ENCODE measurements at places on chromosomes 6 and 20.

- no peak for DNase-seq
Measured at GRCh38 chr20:35954907-35955251, 577 bp upstream of the SCAND1 start.

GRCh38 chr6:151772446-151772845, 35.0 kb upstream of the ESR1 start:
- DNase-seq, result no peak

DNA sequence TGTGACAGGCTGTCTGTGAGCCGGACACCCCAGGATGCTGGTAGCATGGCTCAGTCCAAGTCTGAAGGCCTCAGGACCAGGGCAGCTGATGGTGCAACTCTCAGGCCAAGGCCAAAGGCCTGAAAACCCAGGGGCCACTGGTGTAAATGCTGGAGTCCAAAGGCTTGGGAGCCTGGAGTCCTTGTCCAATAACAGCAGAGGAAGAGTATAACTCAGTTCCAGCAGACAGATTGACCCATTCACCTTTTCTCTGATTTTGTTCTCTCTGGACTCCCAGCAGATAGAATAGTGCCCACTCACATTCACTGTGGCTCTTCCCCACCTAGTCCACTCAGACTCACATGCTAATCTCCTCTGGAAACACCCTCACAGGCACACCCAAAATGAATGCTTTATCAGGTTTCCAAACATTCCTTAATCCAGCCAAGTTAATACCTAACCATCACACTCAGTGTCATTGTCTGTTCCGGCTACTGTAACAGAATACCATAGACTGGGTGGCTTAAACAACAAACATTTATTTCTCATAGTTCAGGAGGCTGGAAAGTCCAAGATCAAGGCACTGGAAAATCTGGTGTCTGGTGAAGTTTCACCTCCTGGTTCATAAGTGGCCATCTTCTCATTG, 5.0 kb upstream of the TRAF3IP2 start:
- no peak for DNase-seq

DNA sequence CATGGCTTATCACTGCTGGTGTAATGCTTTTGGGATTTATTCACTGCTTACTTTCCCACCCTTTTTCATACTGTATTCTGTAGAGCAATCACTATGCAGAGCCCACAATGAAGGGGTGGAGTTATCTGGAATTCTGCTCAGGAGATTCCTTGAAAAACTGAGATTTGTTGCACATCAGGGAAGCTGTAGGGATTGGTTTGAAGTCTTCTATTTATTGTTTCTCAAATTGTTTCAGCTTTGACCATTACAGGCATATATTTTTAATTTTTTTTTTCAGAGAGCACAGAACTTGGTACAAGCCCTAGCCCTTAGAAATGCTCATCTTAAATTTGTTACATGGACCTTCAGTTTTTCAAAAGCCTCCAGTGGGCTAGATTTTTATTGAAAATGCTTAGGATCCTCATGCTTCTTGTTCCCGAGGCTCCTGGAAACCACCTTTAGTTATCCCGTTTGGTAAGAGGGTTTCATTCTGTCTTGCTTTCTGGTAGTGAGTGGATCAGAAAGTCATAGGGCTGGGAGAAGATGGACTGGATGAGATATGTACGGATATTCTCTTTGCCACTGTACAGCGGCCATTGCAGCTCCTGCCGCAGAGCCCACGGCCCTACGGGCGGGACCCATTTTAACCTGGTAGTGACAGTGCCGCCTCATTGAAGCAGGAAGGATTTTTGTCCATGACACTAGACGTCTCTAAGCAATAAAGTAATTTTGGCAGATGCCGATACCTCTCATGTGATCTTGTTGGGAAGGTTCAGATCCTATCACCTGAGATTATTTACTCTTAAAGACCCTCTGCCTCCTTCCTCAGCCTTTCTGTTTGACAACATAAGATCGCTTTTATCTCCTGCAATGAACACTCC, 45.3 kb upstream of the ZNF184 start:
- no peak for DNase-seq

DNA sequence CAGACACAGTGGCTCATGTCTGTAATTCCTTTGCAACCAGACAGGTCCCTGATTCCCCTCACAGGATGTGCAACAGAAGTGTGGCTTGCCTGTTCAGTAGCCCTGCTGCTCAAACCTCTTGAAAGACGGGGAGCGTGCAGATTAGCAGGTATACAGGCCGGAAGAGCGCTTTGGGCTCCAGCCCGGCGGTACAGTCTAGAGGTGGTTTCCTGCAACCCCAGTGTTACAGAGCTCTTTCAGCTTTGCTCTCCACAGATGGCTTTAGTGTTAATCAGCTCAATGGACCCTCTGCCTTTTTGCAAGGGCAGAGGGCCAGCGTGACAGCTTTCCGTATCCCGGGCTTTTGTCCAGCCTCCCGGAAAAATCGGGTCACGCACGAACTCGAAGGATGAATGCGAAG, 67.2 kb upstream of the TNFRSF21 start:
- DNase-seq, result no peak

GRCh38 chr20:57408131-57408530, 16.9 kb downstream of the RBM38 start:
- no peak for DNase-seq

- DNase-seq, result no peak
Measured at GRCh38 chr20:40610730-40611129, 78.3 kb downstream of the MAFB start.

DNA sequence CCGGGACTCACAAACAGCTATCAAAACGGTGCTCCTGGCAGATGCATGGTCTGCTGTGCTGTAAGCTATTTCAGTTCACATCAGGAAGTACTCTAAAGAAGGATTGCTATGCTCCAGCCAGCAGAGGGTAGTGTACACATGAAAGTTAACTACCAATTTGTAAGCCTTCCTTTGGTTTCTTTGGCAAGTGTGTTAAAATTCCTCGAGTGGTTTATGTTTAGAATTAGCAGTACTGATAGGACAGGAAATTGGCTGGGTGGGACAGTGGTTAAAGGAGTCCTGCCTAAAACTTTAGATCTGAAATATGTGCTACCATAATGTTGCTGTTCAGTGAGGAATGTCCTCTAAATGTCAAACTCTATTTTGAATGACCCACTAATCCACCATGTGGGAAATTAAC, 47.4 kb downstream of the TRMT11 start:
- DNase-seq, result no peak

DNA sequence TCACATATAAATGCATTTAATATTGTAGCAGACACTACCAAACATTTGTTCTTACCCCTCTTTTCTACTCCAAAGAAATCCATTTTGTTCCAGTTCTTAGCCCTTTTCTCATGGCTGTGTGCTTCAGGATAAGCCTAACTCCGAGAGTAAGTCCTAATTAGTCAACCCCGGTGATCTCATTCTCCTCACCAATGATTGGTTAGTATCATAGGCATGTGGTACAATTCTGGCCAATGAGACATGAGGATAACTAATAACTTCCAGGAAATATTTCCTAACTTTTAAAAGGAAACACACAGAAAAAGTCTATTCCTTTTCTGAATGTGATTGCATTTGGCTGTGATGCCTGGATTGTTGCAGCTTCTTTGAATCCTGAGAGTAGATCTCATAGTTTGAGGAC, 116.0 kb downstream of the GPR63 start:
- DNase-seq, result no peak

- no peak for DNase-seq
Measured at GRCh38 chr20:49699200-49699992, 14.3 kb downstream of the B4GALT5 start.

GRCh38 chr6:157329829-157330228, 6.5 kb upstream of the TMEM242 start:
- no peak for DNase-seq

GRCh38 chr6:16669227-16669626, 92.0 kb downstream of the ATXN1 start:
- no peak for DNase-seq

GRCh38 chr20:37899105-37900045, 3.6 kb upstream of the VSTM2L start:
- no peak for DNase-seq

DNA sequence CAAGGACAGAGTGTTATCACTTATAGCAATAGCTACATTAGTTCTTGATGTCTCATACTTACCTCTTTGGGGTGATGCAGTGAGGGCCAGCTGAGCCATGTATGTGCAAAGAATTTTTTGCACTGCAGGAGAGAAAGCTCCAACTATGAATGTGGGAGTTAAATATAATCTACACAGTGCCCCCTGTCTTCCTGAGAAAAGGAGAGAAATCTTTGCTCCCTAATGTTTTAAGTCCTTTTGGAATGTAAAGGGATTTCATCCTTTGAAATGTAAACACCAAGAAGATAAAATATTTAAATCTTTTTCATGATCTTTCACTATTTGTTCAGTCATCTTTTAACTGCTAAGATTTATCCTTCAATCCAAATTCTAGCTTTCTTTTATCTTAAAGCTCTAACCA, 822.1 kb downstream of the TENT5A start:
- no peak for DNase-seq

DNA sequence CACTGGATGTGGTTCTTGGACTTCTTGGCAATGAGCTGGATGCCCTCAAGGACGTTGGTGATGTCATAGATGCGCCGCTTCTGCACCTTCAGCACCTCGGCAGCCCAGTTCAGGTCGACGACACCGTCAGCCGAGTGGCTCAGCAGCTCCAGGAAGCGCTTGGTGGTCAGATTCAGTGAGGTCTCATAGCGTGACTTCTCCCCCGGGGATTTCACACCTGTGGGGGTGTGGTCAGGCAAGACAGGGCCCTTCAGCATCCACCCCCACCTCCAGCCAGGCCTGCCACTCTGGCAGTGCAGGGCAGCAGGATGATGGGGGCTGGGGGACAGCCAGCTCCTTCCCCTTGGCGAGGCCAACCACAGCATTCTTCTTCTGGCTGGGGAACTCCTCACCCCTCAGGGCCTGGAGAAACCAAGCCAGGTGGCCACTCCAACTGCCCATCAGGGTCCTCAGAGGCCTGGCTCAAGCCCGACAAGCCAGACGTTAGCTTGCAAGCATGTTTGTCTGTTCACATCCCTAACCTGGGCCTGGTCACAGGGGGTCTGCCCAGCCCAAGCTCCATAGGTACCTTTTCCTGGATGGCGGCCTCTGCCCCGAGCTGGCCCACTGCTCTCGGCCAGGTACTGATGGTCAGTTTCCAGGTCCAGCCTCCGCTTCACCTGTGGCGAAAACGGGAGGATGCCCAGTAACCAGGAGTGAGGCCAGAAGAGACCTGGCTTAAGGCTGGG, 5.7 kb upstream of the NECAB3 start:
- DNase-seq, result no peak

- no peak for DNase-seq
Measured at GRCh38 chr20:3247638-3248037, 8.6 kb upstream of the SLC4A11 start.

GRCh38 chr6:96972689-96973088, 48.2 kb downstream of the KLHL32 start:
- no peak for DNase-seq

- no peak for DNase-seq
Measured at GRCh38 chr6:79864421-79864820, 82.9 kb downstream of the ELOVL4 start.

GRCh38 chr6:2120912-2121311, 124.5 kb downstream of the GMDS start:
- DNase-seq, result no peak

GRCh38 chr20:38303908-38304379, at the start of gene BPI:
Gene BPI (plus strand): TSS chr20:38304156. CDS start chr20:38304224, 68 bp downstream.
- DNase-seq, result no peak

- no peak for DNase-seq
Measured at GRCh38 chr6:157403686-157404051, 22.7 kb downstream of the ZDHHC14 start.

- no peak for DNase-seq
Measured at GRCh38 chr20:32153156-32153665, 43.7 kb downstream of the TM9SF4 start.

GRCh38 chr6:105896821-105897095, 189.4 kb upstream of the PRDM1 start:
- no peak for DNase-seq

GRCh38 chr6:28683945-28684538, 158.4 kb downstream of the GPX5 start:
- DNase-seq, result peak; percentile 11

- DNase-seq, result no peak
Measured at GRCh38 chr6:148612043-148612442, 134.8 kb upstream of the UST start.

DNA sequence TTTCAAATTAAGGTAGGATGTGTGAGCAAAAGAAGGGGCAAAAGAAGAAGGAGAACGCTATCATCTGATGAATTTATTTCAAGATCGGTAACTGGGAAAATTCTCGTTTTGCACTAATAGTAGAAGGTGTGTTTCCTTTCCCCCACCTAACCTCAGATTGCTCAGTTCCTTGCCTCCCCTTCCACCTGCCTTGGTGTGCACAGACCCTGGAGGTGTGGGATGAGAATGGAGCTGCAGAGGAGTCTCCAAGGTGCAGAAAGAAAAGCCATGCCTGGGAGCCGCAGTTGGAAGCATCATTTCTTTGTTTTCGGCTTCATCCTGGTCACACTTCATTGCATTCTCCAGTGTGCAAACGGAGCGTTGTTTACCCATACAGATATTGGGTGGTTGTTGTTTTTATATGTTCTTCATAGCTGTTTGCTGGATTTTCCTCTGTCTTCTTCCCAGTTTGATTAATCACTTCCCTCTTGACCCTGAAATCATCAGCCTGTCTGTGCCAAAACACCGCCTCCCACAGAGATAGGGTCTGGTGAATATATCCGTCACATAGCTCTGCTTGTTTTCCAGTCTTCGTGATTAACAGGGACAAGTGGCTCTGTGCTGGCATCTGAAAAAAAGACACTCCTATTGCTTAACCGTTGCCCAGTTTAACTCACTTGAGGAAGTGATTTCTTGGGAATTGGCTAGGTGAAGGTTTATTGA, 40.2 kb upstream of the NEDD9 start:
- no peak for DNase-seq

GRCh38 chr20:31704225-31705119, 18.2 kb downstream of the BCL2L1 start:
- DNase-seq, result no peak

- DNase-seq, result no peak
Measured at GRCh38 chr6:158963020-158963808, 36.8 kb downstream of the RSPH3 start.

GRCh38 chr6:23435126-23435525, 690.9 kb upstream of the NRSN1 start:
- DNase-seq, result no peak

- no peak for DNase-seq
Measured at GRCh38 chr6:144824018-144824417, 538.9 kb downstream of the UTRN start.

- DNase-seq, result no peak
Measured at GRCh38 chr6:120774275-120774674, 560.0 kb downstream of the TBC1D32 start.

GRCh38 chr20:62624325-62624690, 18.0 kb upstream of the SLCO4A1 start:
- DNase-seq, result no peak

- DNase-seq, result no peak
Measured at GRCh38 chr20:21352703-21353102, 44.6 kb downstream of the NKX2-4 start.

GRCh38 chr6:25714765-25715164, 39.8 kb upstream of the SLC17A4 start:
- DNase-seq, result no peak

DNA sequence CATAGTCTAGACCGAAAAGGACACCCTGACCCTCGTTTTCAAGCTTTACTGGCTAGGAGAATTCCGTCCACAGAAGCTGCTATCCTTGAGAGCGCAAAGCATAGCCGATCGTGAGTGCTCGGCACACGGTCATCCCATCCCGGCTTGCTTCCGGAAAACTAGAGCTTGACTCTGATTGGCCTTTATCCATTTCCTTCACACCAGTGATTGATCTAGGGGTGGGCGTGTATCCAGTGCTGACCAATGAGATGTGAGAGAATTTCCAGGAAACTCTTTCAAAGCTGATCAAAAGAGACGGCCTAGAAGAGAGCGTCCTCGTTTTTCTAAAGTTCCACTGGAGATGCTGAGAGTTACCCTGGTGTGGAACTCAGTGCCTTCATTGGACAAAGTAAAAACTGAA, 41.0 kb upstream of the NFATC2 start:
- DNase-seq, result no peak
